ENCODE measurements at places on chromosomes 4 and X.

DNA sequence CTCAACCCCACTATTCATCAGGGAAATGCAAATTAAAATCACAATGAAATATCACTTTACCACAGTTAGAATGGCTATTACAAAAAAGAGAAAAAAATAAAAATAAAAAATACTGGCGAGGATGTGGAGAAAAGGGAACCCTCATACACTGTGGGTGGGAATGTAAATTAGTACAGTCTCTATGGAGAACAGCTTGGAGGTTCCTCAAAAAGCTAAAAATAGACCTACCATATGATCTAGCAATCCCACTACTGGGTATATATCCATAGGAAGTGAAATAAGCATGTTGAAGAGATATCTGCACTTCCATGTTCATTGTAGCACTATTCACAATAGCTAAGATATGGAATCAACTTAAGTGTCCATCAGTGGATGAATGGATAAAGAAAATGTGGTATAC is 50.5 kb upstream of the PAGE1 start:
- no peak for DNase-seq

- no peak for DNase-seq
These were observed 666.3 kb upstream of the GRIA3 start for GRCh38 chrX:122517786-122518185.

DNA sequence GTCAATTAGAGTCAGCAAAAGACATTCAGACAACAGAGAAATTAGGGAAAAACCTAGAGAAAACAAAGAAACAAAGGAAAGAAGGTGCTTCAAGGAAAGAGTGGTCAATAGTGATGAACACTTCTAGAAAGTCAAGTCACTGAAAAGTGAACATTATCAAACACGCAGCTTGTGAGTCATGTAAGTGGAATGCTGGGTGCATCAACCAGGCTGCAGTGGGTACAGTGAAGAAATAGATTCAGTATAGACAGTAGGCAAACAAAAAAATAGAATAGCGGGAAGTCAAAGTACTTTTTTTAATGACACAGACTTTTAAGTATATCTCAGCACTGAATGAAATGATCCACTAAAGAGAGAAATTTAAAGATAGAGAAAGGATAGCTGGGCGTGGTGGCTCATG is 245.8 kb downstream of the ARHGAP24 start:
- DNase-seq, result no peak

DNA sequence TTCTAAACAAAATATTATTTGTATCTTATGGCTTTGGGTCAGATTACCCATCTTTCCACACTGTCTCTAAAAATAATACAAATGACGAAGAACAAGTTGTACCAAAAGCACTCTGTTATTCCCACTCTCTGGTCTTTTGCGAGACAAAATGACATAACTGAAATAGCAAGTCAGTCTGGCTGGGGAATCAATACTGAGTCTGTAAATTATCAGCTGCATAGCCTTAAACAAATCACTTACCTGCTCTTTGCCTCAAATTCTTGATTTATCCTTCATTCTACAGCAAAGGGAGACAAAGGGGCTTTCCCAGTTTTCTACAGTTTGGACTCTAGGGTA is 40.9 kb downstream of the SOWAHB start:
- DNase-seq, result no peak

- DNase-seq, result no peak
These were observed 359.1 kb upstream of the PABPC4L start for GRCh38 chr4:134560728-134561127.

GRCh38 chr4:138348055-138348454 is 105.9 kb upstream of the SLC7A11 start:
- no peak for DNase-seq
